ENCODE measurements at places on chromosomes 16 and 17. TPM values are rescaled to one million over a fixed set of nuclear protein-coding genes. Genes with fewer than 3 reads are reported as not detected.

SLC13A2 gene
- not detected for total RNA-seq

DNA sequence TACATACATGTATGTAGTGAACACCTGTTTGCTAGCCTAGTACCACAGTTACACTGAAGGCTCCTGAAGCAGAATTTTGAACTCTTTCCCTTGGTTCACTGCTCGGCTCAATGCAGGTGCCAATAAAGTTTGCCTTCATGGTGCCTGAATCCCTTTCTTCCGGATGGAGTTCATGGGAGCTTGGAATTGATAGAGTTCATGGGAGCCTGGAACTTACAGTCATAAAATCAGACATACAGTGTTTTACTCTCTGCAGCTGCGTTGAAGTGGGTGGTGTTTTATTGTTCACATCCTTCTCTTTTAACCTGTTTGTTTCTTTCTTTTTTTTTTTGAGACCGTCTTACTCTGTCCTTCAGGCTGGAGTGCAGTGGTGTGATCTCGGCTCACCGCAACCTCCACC, 29.2 kb upstream of the ABR start:
- DNase-seq, result no peak

- no peak for DNase-seq
Observed at GRCh38 chr17:19457830-19458271, 46.8 kb downstream of the RNF112 start.

SEPTIN12 gene
- total RNA-seq, result not detected

SPATA32 gene
- not detected for total RNA-seq

DNA sequence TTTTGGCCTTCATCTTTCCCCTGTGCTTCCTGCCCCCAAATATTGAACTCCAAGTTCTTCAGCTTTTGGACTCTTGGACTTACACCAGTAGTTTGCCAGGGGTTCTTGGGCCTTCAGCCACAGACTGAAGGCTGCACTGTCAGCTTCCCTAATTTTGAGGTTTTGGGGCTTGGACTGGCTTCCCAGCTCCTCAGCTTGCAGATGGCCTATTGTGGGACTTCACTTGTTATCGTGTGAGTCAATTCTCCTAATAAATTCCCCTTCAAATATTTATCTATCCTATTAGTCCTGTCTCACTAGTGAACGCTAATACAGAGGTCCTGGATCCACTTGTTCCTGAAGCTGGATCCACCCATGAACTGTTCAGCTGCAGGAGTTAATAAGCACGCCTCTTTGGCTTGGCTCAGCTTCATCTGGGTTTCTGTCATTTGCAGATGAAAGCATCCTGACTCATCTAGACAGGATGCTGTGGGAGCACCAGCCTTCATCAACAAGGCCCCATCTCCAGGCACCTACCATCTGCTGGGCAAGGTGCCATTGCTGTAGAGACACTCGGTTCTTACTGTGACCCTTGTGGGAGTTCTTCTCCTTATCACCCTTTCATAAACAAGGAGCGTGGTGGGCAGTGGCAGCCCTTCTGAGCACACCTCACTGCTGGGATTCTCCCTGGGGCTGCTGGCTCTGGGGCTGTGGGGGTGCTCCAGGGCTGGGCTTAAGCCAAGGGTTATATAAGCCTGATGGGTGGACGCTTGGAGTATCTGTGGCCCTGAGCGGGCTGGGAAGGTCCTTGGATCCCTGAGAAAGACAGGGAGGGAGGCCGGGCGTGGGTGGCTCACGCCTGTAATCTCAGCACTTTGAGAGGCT, 23.1 kb downstream of the LAT start:
- DNase-seq, result peak; percentile 86

ADAM11 gene
- total RNA-seq, result 0.22 TPM

CEP295NL gene
- total RNA-seq, result 0.11 TPM

DNA sequence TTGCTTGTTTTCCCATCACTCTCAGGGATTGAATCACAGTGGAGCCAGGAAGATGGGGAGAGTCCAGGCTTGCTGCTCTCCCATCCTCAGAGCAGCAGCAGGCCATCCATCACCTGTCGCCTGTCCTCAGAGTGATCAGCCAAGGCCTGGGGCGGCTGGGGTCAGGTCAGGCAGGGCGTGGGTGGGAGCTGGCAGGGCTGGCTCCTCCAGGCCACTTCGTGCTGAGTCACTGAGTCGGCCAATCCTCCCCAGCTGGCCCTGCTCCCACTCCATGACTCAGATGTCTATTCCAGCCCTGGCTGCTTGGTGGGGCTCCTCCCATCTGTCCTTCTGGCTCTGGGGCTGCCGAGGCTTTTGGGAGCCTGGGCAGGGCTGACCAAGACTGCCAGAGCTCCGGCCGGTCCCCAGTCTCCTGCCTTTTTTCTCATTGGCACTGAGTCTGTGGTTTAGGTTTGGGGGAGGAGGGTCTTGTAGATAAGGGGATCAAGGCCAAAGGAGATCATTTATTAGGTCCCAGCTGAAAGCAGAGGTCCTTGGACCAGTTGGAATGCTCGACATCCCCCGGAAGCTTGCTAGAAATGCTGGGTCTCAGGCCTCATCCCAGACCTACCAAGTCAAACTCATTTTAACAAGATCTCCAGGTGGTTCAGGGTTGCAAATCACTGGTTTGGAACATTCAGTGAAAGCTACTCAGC, 72.7 kb downstream of the ABCC1 start:
- DNase-seq, result peak; percentile 98

DNA sequence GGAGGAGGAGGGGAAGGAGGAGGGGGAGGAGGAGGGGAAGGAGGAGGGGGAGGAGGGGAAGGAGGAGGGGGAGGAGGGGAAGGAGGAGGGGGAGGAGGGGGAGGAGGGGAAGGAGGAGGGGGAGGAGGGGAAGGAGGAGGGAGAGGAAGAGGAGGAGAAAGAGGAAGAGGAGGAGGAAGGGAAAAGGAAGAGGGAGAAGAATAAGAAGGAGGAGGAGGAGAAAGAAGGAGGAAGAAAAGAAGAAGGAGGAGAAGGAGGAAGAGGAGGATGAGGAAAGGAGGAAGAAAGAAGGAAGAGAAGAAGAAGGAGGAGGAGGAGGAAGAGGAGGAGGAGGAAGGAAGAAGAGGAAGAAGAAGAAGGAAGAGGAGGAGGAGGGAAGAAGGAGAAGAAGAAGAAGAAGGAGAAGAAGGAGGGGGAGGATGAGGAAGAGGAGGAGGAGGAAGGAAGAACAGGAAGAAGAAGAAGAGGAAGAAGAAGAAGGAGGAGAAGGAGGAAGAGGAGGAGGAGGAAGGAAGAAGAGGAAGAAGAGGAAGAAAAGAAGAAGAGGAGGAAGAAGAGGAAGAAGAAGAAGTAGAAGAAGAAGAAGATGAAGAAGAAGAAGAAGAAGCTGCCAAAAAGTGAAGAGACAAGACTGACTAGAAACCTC, 103.8 kb downstream of the C16orf78 start:
- no peak for DNase-seq

DNA sequence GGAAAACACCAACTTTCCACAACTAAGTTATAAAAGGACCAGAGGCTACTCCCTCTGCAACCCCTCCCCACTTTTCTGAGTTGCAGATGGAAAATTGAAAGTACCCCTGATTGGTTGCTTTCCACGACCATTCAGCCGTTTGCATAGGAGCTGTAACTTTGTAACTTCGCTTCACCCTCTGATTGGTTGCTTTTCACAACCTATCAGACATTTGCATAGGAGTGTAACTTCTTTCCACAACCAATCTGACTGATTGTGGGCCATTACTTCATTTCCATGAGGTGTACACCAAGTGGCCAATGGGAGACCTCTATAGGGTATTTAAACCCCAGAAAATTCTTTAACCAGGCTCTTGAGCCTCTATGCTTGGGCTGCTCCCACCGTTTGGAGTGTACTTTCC, 644.1 kb downstream of the WWOX start:
- no peak for DNase-seq

- no peak for DNase-seq
Observed at GRCh38 chr17:32103476-32104113, 38.7 kb upstream of the RHOT1 start.

DNA sequence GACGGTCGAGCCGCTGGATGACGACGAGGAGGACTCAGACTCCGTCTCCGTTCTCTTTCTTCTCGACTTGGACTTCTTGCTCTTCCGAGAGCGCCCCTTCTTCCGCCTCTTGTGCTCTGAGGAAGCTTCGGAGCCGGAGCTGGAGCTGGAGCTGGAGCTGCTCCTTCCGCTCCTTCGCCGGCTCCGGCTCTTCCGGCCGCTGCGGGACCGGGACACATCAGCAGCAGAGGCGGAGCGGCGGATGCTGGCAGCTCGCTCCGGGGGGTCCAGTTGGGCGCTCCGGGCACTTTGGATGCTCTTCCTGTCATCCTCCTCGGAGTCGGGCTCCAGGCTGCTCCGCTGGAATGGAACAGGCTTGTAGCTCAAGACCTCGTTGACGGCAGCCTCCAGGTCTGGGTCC, 36.9 kb downstream of the PIPOX start:
- DNase-seq, result no peak

TMEM235 gene
- not detected for total RNA-seq

- no peak for DNase-seq
Observed at GRCh38 chr17:16997514-16998429, 25.9 kb upstream of the TNFRSF13B start.

DNA sequence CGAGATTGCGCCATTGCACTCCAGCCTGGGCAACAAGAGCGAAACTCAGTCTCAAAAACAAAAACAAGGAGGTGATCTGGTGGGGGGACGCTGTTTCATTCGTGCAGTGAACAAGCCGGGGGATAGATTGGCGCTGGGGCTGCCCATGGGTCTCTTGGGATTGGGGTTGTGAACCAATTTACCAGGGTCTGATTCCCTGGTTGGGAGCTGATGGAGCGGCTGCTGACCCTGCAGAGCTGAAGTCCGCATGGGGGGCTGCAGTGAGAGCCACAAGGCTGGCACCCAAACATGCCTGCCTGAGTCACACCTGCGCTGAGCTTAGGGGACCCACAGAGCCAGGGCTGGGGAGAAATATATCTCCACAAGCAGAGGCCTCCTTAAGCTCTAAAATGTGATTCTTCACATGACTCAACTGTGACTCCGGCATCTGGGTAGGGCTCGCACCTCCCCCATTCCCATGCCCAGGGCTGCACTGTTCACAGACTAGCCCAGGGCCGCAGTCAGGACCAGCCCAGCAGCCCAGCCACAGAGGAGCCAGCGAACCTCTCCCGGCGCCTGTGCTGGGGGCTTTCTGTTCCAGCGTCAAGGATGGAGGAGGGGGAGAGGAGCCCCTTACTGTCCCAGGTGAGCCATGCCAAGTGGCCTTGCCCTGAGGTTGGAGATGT, 5.0 kb downstream of the TSPAN10 start:
- DNase-seq, result peak; percentile 93

C17orf107 gene
- total RNA-seq, result 8.8 TPM

DNA sequence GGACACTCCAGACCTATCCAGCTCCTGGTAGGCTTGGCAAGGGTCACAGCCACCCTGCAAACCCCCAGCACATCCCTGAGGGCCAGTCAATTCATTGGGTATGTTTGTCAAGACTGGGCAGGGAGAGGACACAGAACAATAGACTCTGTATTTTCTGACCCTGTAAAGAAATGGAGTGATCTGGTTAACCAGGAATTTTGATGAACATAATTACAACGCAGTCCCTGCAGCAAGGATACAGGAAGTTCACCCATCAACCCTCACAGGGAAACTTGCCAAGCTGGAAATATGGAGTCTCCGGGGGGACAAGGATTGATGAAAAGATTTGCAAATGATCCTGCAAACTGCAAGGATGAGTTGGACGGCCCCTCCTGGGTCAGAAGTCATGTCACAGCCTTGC, 126.1 kb upstream of the RCVRN start:
- DNase-seq, result peak; percentile 19

- peak; percentile 72 for DNase-seq
Observed at GRCh38 chr17:17824783-17825614, 11.8 kb downstream of the SREBF1 start.

GPR142 gene
- total RNA-seq, result not detected

DNA sequence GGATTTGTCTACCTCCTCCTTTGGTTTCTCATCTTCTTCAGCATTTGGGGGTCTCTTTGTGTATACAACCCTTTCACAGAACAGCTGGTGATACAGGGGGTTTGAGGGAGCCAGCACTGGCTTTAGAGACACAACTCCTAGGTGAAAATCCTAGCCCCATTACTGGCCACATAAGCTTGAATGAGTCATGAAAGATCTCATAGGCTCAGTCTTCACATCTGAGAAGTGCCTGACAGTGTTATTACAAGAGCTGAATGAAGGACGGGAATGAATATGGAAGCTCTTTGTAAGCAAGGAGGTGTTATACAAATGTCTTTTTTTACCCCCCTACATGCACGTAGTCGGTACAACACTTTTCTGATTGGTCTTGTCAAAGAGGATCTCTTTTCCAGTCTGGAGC, 1.7 kb upstream of the B4GALNT2 start:
- DNase-seq, result peak; percentile 36

GRCh38 chr16:17561056-17561455, 90.3 kb upstream of the XYLT1 start:
- no peak for DNase-seq

RNU2-1 gene
- total RNA-seq, result not detected

IL17C gene
- not detected for total RNA-seq

CDRT15L2 gene
- not detected for total RNA-seq

DNA sequence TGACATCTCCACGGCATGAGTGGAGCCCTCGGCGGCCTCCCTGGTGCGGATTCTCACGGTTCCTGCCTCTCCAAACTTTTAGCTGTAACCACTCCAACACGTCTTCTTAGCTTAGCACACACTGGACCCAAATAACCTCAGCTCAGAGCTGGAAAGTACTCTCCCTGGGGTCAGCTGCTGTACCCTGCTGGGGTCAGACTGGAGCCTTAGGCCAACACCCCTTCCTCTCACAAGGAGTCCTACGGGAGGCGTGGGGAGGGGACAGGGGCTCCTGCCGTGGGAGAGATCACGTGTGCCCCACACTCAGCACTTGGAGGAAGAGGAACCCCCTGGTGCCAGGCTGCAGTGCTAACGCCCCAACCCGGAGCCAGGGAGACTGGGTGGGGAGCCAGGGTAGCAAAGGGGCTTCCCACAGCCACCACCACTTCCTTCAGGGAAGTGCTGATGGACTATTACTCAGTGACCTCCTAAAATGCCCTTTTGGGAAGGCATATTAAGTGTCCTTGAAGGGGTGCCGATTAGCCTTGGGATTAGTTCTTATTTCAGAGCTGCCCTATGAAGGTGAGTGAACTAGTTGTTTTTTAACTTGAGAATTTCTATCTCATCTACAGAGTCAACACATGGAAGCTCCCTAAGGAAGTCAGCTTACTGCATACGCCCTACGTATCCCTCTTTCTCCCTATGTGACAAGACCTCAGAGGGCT, 124.0 kb downstream of the HIC1 start:
- DNase-seq, result peak; percentile 29

DNA sequence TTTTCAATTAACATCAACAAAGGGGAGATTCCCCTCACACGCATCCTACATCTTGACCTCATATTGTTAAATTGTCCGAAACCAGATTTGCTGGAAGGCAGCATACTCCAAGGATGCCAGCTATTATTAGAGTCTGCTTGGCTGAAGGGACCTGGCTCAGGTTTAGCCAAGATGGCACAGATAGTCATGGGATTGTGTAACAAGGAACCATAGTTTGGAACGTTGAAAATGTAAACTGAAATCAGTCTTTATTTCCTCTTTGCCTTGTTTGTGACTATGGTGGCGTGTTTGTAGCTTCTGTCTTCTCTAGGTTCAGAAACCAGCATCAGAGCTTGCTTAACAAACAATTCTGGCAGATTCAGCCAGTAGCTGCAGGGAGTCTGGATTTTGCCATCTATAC, 5.9 kb downstream of the ARSG start:
- peak; percentile 33 for DNase-seq

TAT gene
- not detected for total RNA-seq

GRCh38 chr16:78474762-78475161, 375.3 kb downstream of the WWOX start:
- DNase-seq, result no peak

GRCh38 chr16:47507701-47508100, 46.6 kb downstream of the PHKB start:
- DNase-seq, result no peak

- DNase-seq, result no peak
Observed at GRCh38 chr17:5595831-5596230, 11.5 kb upstream of the NLRP1 start.

Measured in GM23248 (cell line).